Gastrocnemius medialis (tissue), 4 donors: ENCODE measurements at places on chromosomes 16 and 17.

- peak; percentile 39 for DNase-seq
Observed at GRCh38 chr17:74957935-74958740, 14.4 kb downstream of the HID1 start.

DNA sequence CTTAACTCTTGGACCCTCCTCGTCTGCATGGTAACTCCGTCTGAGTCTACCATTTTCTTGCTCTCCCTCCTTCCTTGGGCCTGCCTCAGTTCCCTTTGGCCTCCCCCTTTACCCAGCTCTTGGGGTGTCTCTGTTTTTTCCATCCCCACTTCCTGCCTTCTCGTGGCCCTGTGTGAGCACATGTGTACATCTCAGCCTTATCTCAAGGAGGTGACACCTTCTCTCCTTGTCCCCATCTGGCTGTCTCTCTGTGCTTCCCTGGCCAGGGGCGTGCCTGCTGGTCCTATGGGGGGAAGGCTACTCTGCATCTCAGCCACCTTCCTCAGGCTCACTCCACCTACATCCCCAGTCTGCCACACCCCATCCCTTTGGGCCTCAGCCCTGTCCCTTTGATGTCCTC lies 6.6 kb downstream of the CTF1 start:
- no peak for DNase-seq

GRCh38 chr17:1384905-1385435 lies 15.1 kb downstream of the YWHAE start:
- DNase-seq: no peak

DNA sequence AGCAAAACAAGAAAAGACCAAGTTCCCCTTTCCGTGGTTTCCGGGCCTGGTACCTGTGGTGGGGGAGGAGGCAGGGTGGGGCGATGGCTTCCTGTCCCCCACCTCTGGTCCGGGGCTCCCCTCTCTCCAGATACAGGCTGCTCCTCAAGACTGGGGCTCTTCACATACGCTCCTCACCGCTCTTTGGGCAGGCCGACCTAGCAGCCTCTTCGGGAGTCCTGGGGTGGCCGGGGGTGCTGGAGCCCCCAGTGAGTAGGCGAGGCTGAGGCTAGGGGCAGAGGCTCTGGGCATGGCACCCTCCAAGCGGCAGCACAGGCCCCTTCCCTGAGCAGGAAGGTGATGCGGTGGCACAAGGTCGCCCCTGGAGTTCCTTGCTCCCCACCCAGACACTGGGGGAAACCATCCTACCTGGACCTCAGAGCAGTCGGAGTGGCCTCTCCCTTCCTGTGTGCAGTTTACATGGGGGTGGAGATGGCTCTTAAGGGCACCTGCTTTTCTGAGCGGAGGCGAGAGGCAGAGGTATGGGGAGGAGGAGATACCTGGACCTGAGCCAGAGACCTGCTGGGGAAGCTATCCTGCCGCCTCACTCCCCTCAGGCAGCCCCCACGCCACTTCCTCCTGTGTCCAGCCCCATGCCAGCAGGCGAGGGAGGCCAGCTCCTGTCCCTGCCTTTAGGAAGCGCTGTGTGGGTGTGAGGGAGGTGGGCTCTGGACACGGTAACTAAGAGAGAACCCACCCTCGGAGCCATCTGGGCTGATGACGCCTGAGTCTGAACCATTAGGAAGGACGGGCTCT lies 891 bp downstream of the CORO1A start:
- DNase-seq: no peak

DNA sequence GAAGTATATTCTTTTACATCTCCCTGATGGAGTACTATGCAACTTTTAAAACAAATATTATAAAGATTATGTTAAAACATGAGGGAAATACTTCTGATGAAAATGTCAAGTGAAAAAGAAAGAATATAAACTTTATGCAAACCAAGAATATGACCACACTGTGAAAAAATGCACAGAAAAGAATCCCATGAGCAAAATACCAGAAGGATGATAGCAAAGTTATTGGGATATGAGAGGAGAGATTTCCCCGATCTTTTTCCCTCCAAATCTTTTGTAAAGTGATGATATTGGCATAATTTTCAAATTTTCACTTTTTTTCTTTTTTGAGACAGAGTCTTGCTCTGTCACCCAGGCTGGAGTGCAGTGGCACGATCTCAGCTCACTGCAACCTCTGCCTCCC lies 36.6 kb upstream of the SMURF2 start:
- DNase-seq: no peak

DNA sequence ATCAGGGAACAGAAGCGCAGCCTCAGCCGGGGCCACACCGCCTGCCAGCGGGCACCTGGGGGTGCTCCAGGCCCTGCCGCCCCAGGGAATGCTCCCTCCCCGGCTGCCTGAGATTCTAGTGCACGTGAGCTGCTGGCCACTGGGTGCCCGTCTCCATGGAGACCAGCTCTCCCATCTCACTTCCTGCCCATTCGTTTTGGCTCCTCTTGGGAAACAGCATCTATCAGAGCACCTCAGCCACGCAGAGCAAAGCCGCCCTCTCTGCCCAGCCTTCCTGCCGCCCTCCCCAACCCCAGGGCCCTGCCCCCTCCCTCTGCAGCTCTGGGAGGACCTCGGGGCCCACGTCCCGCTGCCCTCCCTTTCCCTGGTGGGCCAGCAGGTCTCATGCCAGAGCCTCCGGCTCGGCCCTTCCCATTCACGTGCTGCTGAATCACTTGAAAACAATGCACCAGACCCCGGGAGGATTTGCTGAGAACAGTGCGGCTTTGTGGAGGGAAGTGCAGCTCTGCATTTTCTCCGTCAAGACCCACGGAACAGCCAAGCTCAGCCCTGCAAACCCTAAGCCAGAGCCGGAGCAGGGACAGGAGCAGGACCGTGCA lies 19.4 kb downstream of the CEP295NL start:
- DNase-seq: peak; percentile 69

- no peak for DNase-seq
Observed at GRCh38 chr17:39014044-39014794, 47.0 kb upstream of the FBXO47 start.

- no peak for DNase-seq
Observed at GRCh38 chr17:44971776-44972483, 3.8 kb upstream of the C1QL1 start.

DNA sequence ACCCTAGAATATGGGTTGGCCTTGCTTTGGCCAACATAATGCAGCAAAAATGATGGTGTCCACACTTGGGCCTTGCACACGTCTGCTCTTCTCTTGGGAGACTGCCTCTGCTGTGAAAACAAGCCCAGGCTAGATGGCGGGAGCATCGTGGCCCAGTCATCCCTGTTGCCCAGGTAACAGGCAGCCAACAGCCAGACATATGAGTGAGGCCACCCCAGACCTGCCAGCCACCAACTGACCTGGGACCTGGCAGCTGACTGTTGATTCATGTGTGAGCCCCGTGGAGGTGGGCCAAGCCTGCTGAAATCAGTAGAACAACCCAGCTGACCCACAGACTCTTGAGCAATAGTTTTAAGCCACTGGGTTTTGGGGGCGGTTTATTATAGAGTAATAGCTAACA lies 39.4 kb upstream of the CDH3 start:
- no peak for DNase-seq

- DNase-seq: no peak
Observed at GRCh38 chr17:82487910-82488309, 29.4 kb downstream of the NARF start.

DNA sequence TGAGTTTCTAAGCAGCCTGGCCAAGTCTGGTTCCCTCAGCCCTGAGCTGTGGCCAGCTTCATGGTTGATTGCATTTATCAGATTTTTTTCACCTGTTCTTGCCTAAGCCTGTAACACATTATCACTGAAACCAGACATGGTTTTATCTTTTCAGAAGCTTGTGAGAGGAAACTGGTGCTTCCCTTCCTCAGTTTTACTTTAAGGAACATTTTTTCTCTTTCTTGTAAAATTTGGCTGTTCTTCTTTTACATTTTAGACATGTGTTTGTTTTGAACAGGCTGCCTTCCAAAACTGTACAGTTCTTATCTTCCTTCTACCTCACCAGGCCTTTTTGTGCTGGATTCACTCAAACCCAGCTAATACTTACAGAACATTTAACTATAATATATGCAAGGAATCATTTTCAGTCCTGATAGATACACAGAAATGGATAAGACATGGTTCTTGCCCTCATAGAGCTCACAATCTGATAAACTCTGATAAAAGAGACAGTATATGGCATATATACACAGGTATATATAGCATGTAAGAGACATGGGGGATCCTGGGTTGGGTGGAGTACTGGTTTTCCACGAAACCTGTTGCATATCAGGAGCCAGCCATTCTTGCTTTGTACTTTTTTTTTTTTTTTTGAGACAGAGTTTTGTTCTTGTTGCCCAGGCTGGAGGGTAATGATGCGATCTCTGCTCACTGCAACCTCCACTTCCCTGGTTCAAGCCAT lies 44.5 kb downstream of the ZNRF1 start:
- no peak for DNase-seq

DNA sequence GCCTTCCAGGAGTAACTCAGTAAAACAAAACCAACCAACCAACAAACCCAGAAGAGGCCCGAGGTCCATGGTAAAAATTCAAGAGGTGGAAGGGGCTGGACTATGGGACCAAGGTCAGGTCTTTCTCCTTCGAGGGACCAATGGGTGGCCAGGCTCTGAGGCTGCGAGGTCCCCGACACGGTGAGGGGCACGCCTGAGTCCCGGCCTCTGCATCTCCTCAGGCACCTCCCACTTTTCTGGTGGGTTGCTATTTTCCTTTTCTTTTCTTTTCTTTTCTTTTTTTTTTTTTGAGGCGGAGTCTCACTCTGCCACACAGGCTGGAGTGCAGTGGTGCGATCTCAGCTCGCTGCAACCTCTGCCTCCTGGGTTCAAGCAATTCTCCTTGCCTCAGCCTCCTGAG lies 18.0 kb downstream of the CD7 start:
- no peak for DNase-seq

DNA sequence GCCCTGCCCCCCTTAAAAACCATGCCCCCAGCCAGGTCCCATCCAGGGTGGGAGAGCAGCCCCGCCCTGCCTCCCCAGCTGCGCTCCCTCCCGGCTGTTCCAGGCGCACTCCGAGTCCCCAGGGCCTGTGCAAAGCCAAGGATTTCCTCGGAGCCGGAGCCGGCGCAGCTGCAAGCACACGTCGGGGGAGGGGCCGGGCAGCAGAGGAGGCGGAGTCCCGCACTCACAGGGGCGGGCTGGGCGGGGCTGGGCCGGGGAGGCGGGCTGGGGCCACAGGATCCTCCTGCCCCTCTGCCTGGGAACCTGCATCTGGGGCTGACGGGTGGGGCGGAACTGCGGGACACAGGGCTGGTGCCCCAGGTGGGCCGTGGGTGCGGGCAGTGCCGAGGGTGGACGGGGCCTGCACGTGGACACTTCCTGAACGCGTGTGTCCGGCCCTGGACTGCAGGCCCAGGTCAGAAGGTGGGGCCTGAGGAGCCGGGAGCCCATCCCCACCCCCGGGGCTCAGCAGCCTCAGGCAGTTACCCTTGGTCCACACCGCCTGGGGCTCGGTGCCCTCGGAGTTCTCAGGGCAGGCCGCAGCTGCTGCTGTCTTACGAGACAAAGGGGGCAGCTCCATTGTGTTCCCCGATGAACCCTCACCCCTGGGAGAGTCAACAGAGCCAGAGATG lies 24.0 kb upstream of the SSTR5 start:
- no peak for DNase-seq

GRCh38 chr16:69754469-69755310 lies at the start of gene NOB1:
Gene NOB1 (minus strand): TSS chr16:69754926. CDS start chr16:69754910, 16 bp downstream.
- peak; percentile 91 for DNase-seq

DNA sequence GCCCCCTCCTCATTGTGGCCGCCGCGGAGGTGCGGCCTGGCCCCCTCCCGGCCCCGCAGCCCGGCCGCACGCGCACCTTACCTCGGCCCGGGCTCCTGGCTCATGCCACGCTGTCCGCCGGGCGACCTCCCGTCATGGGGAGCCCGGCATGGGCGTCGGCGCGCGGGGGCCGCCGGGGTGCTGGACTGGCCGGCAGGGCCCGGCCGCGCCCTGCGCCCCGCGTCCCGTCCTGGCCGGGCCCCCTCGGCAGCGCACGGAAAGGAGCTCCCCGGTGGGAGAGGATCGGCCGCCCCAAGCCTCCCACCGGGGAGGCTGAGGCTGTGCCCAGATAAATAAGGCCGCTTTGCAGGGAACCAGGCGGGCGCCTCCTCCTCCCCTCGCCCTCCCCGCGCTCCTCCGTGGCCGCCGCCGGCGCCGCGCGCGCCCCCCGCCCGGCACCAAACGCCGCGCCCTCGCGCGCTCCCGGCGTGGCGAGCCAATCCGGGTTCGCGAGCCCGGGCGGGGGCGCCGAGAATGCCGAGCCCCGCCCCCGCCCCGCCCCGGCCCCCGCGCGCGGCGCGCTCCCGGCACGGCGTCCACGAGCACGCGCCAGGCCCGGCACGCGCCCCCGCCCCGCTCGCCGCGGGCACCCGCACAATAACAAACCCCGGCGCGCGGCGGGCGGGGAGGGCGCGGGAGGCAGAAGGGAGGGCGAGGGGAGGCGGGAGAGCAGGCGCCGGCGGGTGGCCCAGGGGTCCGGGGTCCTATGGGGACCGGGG lies at the start of gene FBXL16:
Gene FBXL16, minus strand, starts transcription at position 371 of the 758 bp plus-strand sequence. CDS start 8,396 bp downstream, outside the sequence.
- DNase-seq: no peak

- no peak for DNase-seq
Observed at GRCh38 chr17:79098282-79098867, 23.8 kb downstream of the ENGASE start.

DNA sequence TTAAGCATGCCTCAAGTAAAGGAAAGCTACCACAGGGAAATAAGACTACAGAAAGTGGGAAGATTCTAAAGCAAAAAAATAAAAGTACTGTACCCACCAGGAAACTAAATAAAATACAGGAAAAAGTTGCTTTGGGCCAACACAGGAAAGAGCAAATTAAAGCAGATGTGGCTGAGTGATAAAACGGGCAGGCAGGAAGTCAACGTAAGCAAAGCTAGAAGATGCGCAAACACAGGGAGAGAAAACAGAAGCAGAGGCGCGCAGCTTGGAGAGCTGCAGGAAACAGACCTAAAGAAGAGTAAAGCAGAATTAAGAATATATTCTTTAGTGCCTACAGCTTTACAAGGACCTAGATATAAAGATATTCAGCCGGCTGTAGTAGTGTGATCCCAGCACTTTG lies 21.7 kb downstream of the USP36 start:
- no peak for DNase-seq

DNA sequence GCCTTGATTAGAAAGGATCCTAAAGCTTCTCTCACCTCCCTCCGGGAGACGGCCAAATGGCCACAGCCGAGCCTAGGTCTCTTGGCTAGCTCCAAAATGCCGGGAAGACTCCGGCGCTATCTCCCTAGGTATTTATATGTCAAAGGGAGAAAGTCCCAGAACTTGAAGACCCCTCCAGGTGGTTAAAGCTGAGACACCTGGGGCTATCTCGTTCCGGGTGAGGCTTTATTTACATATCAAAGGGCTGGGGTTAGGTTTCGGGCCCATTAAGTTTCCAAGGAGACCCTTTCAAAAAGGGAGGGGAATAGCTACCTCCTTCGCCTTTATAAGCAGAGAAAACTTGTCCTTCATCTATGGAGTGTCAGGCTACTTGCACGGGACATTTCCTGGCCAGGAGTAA lies 70.9 kb upstream of the KIFC3 start:
- DNase-seq: no peak

DNA sequence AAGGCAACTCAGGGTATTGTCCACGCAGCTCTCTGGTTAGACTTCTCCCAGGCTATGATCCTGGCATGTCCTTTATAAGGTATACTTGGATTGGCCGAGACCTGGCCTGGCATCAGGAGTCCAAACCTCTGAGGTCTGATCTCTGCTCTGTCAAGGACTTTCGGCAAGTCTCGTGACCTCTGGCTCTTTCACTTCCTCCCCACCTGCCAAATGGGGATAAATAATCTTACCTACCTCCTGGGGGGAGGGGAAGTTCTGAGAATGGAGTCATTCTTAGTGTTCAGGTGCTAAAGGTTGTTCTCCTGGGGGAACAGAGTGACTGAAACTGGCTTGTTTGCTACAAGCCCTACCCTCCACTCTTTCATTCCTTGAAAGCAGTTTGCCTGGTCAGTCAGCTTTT lies 7.6 kb downstream of the ATXN1L start:
- DNase-seq: no peak

- DNase-seq: no peak
Observed at GRCh38 chr16:4877380-4877685, 30.1 kb downstream of the UBN1 start.
